ENCODE measurements at places on chromosomes 11 and 22. TPM values are rescaled to one million over a fixed set of nuclear protein-coding genes. Genes with fewer than 3 reads are reported as not detected.

Gene CHRNA10
- 2.5 TPM for total RNA-seq

Gene KREMEN1
- total RNA-seq: not detected

- DNase-seq: no peak
Observed at GRCh38 chr22:37804352-37804880, 3.3 kb upstream of the GCAT start.

Gene TEX12
- not detected for total RNA-seq

DNA sequence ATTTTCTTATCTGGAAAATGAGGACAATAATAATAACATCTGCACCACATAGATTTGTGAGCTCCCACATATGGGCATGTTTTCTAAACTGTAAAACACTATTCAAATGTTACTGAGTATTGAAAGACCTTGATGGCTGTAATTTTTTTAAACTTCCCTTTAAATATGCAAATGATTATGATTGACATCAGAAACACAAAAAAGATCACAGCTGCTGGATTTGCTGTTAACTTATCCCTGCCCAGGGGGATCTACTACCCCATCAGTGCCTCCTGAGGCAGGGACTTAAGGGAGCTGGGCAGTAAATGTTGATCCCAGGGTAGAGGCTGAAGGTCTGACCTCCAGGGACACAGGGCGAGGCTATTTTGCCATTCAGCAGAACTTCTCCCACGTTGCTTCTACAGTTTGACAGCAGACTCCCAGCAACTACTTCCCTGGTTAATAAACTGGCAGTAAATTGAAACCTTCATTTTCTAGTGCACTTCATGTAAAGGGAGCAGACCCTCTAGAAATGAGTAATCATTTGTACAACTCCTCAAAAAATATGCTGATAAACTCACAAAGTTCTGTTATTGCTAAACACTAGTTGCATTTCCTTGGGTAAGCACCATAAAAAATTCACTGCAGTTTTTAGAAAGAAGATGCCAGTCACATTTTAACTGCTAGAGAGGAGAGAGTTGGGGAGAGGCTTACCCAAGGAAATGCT lies 20.3 kb downstream of the TMPRSS5 start:
- DNase-seq: no peak

DNA sequence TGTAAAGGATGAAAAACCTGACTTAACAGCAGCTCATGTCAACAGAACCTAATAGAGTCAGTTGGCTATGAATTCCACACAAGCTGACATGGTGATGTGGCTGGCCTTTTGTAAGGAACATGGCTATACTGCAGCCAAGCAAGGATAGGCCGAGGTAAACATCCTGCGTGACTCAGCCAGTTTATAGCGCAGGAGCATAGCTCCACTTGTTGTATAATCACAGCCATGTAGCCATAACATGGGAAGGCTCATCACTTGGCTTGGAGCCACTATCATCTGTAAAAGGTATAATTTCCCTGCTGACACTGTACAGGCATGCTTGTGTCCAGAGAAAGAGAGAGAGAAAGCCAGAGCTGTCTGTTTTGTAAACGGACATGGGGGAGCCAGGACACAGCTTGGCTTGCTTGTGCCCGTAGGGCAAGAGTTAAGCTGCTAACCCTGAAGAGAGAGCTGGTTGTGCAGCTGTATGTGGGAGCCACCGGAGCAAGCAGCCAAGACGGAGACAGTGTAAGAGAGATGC lies 104.4 kb upstream of the PLET1 start:
- no peak for DNase-seq

- no peak for DNase-seq
Observed at GRCh38 chr22:49574881-49575702, 252.6 kb downstream of the BRD1 start.

Gene CCDC87
- total RNA-seq: 0.22 TPM

Gene SLC37A2
- 21.3 TPM for total RNA-seq

Gene LSP1
- total RNA-seq: 301 TPM

Gene IGLL1
- total RNA-seq: not detected

DNA sequence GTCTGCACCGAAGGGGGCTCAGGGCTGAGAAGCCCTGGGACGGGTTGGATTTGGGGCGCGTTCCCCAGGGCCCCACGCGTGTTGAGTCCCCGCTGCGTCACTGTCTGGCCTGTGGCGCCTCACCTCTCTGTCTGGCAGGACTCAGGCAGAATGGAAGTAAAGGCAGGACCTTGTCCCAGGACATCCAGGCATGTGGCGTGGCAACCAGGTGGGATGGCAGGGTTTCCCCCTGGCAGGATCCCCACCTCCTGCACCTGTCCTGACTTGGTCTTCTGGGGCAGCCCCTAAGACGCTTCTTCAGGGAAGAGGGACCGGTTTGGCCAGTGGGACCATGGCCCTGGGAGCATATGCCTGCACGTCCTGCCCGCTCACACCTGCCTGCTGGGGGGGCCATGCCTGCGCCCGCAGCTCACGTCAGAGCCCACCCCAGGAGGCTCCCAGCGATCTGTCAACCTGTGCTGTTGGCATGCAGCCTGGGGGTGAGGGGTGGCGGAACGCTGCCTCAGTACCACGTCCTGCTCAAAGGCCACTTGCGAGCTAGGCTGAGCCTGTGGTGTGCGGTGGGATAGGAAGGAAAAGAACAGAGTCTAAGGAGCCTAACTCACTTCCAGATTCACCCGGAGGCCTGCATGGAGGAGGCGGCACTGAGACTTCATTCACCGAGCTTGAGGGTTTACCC lies 72.7 kb downstream of the KCNQ1 start:
- DNase-seq: peak; percentile 9

Gene VSIG2
- 0.20 TPM for total RNA-seq

- no peak for DNase-seq
Observed at GRCh38 chr22:50276143-50276542, 6.0 kb upstream of the MAPK11 start.

- DNase-seq: no peak
Observed at GRCh38 chr22:31210556-31211421, 1.3 kb upstream of the LIMK2 start.

DNA sequence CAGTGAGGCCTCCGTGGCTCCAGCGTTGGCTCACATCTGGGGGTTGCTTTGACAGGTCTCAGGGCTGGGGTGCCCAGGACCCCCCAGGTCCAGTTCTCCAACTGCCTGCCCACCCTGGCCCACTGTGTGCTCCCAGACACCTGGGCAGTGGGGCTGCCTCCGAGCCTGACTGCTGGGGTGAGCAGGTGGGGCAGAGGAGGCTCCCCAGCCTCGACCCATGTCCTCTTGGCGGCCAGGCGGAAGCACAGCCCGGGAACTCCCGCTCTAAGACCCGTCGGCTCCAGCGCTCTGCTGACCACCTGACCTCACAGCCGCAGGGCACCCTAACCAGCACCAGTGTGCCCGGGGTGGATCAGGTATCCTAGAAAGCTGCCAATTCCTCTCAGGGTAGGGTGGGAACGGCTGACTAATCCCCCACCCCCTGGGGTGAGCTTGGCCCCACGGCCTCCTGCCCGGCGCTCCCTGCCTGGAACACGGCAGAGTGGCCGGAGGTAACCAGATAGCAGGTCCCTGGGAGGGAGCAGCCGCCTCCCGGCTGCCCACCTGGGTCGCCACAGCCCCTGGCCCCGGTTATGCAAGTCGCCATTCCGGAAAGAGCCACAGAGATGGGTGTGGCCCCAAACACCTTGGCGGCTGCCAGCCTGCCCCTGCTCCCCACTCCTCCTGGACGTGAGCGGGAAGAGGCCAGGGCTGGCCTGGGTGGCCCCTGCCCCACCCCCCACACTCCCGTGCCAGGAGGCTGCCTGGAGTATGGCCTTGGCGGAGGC lies 19.2 kb upstream of the MUC5B start:
- no peak for DNase-seq

Gene TMEM191B
- 2.5 TPM for total RNA-seq

DNA sequence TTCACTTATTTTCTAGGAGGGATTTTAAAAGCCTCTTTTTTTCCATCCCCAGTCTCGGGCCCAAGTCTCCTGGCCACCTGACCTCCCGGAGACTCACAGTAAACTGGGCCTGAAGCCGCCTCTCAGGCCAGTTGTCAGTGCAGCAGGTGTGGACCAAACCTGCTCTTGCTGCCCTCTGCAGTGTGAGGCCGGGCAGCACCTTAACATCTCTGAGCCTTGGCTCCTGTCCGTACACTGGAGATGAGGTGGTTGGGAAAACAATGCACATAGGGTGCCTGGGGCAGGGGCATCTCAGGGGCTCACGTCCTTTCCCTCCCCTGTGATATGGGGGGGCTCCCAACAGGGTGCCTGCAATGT lies 45.1 kb downstream of the PHF21B start:
- no peak for DNase-seq

Gene NXPE1
- not detected for total RNA-seq

DNA sequence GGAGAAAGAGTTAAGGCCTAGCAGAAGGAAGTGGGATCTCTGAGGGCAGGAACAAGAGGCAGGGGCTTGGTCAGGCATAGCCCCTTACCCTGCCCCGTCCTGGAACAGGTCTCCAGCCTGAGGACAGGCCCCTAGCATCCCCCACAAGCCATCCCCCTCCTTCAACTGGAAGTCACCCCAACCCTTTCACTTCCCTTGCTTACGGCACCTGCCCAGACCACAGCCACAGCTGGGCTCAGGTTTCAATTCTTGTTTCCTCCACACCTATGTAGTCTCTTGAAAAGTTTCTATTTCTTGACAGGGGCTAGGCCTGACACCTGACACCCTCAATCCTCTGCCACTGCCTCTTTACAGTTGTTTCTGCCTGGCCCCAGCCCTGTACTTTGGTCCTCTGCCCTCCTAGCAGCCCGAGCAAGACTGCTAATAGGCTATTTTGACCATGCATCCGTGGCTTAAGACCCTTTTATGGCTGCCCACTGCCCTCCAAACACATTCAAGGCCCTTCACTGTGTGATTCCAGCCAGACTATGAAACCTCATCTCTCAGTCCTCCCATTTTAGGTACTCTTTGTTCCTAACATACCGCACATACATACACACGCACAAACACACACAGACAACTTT lies 10.9 kb upstream of the FCHSD2 start:
- DNase-seq: peak; percentile 68

DNA sequence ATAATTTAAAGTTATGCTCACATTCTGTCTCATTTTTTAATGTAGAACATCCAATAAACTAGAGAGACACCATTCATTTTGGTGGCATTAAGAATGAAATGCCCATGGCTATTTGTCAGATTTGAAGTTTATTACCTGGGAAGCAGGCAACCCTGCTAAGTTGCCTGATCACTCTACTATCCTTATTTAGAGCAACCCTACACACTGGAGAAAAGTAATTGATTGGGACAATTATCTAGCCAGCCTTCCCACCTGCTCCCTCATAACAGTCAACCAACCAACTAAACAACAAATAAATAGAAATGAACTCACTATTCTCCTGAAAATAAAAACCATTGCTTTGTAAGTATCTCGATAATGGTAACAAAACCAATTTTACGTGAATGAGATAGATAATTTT lies 1129.0 kb upstream of the TENM4 start:
- DNase-seq: no peak

GRCh38 chr22:32964411-32965057 lies 93.6 kb downstream of the SYN3 start:
- no peak for DNase-seq

Gene FZD4
- total RNA-seq: not detected

Gene USP35
- 3.5 TPM for total RNA-seq

GRCh38 chr22:31284281-31285155 lies 7.8 kb downstream of the PIK3IP1 start:
- DNase-seq: no peak

Gene TYR
- not detected for total RNA-seq

- no peak for DNase-seq
Observed at GRCh38 chr11:35003658-35004057, 87.2 kb downstream of the PDHX start.

Gene NECTIN1
- 36.7 TPM for total RNA-seq

GRCh38 chr22:46355996-46356471 lies 20.5 kb downstream of the TRMU start:
- no peak for DNase-seq

Gene PKP3
- 0.18 TPM for total RNA-seq

- DNase-seq: no peak
Observed at GRCh38 chr11:28701760-28702449, 593.7 kb downstream of the METTL15 start.

Gene MPEG1
- 145 TPM for total RNA-seq

DNA sequence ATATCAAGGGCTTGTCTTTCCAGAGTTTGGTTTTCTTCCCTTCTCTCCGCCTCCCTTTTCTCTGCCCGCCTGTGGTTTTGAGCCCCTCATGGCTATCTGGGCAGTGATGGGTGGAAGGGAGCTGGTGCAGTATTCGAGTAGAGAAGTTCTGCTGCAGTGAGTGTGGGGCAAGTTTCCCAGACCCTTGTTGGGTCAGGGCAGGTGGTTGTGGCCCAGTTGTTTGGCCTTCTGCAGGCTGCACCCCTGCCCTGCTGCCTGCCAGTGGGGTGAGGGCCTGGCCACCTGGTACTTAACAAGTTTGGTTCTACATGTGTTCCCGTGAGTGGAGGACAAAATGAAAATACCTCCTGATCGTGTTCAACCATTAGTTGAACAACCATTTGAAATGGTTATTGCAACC lies 65.2 kb downstream of the PTPRJ start:
- no peak for DNase-seq

DNA sequence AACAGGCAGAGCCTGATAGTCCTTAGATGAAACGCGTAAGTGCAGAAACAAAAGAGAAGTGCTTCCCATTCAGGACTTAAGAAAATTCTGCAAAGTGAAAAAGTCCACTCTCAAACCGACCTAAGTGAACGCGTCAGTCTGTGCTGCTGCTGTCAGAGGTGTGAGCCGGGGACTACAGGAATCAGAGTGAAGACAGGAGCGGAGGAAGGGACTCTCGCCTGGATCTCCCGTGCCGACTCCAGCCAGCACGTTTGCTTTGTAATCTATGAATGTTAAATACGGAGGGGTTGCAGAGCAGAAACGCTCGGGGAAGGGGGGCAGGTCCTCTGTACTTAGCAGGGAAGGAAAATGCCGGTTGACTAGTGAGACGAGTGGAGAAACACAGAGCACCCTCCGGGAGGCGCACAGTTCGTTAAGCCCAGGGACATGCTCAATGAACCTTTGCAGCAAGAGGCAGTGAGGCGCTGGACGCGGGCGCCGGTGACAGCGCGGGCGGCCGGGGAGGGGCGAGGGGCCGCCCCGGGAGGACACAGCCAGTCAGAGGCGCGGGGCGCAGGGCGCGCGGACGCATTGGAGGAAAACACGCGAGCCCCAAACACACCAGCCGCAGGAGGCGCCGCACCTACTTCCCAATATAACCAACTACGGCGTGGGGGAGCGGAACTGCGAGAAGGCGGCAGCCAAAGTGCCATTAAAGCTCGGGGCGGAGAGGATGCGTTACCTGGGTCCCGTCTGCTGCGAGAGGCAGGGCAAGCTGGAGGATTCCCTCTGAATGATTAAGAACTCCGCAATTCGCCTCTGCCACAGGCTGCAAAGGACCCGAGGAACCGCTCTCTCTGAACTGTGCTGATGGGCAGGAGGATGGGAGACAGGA lies at the start of gene CNTN5:
CNTN5 (plus strand) TSS at position 598 of the 874 bp plus-strand sequence.
- no peak for DNase-seq

Gene LIF
- total RNA-seq: 0.44 TPM

Gene LRRC55
- total RNA-seq: not detected

DNA sequence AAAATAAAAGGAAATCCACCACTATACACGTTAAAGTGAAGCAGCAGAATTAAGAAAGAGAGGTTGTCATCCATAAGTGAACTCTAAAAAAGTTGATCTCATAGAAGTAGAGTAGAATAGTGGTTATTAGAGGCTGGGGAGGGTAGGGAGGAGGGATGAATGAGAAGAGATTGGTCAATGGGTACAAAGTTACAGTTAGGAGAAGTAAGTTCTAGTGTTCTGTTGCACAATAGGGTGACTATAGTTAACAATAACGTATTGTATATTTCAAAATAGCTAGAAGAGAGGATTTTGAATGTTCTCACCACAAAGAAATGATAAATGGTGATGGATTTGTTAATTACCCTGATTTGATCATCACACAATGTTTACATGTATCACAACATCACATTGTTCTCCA lies 72.0 kb downstream of the CD82 start:
- no peak for DNase-seq

Measured in activated B cell treated with CpG ODN at 0.5 μM for 24 hours (primary cell).